ENCODE measurements at places on chromosomes 4 and X.

DNA sequence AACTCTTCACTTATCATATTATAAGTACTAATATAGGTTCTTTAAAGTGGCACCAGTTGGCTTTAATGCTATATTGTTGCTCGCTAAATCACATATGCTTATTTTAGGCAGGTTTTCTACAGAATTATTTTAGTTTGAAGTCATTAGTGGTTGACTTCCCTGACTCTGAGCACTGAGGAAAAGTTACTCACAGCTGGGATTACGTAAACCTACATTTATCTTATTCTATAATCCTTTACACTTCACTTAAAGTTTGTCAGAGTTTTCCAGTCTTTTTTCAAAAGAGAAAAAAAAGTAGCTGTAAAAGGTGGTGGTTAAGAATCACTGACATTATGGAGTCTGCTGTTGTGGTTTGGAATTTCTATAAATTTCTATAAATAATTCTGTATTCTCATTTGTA lies 5.8 kb downstream of the UGT2B4 start:
- no peak for DNase-seq

GRCh38 chrX:136656361-136656964 lies 8.5 kb downstream of the CD40LG start:
- DNase-seq = no peak

GRCh38 chrX:84155938-84156337 lies 32.1 kb downstream of the RPS6KA6 start:
- DNase-seq = no peak

- no peak for DNase-seq
These were observed 58.5 kb downstream of the APOO start for GRCh38 chrX:23849241-23849640.

DNA sequence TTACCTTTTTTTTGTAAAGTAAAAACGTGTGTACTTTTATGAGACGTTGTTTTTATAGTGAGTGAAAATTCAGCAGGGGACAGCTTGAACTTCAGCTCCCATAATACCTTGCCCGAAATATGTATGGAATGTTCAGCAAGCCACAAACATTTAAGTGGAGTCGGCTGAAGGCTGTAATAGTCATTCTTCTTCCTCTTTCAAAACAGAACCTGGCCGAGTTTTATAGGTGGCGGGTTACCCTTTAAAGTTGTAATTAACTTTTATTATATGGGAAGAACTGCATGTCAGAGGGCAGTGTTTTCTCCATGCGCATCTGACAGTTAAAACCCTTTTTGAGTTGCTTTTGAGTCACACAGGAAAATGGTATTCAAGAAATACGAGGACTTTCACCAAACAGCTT lies 50.7 kb downstream of the CLDN34 start:
- peak; percentile 22 for DNase-seq

- no peak for DNase-seq
These were observed 58.6 kb upstream of the TLL1 start for GRCh38 chr4:165814256-165815020.

GRCh38 chrX:131288738-131289511 lies at the start of gene IGSF1:
Gene IGSF1 (minus strand): TSS chrX:131289306. CDS start chrX:131286674, 2,632 bp downstream.
- no peak for DNase-seq

DNA sequence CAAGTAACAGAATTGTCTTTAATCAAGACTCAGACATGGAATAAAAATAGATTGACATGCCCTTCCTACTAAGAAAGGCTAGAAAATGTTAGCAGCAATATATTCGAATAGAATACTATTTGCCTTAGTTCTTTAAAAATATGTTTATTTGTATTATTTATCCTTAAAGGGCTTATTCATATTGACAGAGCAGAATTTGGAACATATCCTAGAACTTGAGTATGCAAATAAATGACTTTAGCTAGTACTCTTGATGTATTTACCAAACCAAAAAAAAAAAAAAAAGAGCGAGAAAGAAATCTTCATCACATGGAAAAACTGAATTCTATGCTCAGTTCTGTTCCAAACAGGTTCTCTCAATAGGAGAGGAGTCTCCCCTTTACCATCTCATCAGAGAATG lies 68.9 kb upstream of the PPARGC1A start:
- no peak for DNase-seq

DNA sequence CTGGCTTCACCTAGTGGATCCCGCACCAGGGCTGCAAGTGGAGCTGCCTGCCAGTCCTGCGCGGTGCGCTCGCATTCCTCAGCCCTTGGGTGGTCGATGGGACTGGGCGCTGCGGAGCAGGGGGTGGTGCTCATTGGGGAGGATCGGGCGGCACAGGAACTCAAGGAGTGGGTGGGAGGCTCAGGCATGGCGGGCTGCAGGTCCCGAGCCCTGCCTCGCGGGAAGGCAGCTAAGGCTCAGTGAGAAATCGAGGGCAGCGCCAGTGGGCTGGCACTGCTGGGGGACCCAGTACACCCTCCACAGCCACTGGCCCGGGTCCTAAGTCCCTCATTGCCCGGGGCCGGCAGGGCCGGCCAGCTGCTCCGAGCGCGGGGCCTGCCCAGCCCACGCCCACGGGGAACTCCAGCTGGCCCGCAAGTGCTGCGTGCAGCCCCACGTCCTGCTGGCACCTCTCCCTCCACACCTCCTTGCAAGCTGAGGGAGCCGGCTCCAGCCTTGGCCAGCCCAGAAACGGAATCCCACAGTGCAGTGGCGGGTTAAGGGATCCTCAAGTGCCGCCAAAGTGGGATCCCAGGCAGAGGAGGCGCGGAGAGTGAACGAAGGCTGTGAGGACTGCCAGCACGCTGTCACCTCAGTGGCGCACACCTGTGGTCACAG lies 27.6 kb upstream of the PGRMC1 start:
- DNase-seq = no peak

DNA sequence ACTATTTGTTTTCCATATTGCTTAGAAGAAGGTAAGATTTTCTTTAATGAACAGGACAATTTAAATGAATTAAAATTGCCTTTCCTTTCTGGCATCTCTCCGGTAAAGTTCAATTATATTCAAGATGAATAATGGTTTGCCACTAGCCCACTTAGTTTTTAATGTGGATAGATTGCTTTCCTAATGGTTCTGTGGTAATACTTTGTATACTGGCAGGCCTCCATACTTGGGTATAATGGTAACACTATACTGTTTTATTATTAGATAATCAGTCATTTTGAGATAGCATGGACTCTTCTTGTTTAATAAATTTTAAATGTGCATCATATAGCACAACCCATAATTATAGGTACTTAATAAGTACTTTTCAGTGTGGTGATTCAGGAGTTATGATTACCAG lies 89.5 kb downstream of the ELOVL6 start:
- DNase-seq = no peak

DNA sequence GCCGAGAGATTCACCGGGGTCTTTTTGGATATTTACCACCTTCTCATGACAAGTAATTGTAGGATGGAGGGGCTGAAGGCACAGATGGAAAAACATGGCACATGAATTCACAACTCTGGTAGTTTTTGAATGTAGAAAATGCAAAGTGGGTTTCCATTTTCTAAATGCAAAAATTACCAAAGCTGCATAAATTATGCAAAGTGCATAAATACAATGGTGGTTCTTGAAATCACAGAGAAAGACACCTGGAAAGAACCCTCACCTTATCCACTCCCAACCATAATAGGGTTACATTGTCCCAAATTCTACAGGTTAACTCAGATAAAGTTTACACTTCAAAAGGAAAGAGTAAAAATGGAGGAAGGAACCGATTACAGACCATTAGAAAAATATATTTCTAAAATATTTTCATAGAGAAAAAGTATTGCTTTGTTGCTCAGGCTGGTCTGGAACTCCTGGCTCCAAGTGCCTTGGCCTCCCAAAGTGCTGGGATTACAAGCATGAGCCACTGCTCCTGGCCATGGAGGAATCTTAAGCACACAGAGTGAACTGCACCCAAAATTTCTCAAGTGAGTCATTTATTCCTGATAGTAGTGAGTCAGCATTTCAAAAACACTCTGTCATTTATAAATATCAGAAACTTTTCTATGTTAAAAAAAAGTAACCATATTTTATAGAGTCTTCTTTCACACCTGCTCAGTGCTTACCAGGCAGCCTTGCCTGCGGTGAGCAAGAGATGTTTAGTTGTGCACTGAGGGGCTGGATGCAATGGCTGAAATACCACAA lies 101.4 kb downstream of the FIP1L1 start:
- DNase-seq = peak; percentile 60

GRCh38 chr4:111849746-111850284 lies 295.4 kb upstream of the FAM241A start:
- no peak for DNase-seq

- peak; percentile 51 for DNase-seq
These were observed 12.1 kb downstream of the PJA1 start for GRCh38 chrX:69153060-69153730.

DNA sequence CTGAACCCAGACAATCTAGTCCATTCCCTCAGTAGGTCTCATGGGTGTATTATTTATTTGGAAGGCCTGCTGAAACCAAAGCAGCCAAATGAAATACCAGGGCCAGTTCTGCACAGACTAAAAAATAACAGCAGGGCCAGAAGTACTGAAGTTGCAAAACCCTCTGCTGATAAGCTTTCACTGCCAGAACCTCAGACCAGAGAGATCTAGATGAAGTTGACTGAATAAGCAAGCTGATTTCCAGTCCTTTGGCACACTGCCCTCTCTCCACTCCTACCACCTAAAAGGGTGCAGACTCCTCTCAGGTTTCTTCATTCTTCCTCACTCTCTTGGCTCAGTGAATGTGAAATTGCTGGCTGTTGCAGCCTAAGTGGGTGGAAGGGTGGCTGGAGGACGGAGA lies 276.7 kb upstream of the KLF3 start:
- no peak for DNase-seq

GRCh38 chr4:168758351-168758876 lies 251.6 kb downstream of the CBR4 start:
- peak; percentile 88 for DNase-seq

- no peak for DNase-seq
These were observed 63.2 kb downstream of the SEPSECS start for GRCh38 chr4:25096981-25097443.

GRCh38 chr4:68277627-68278026 lies 32.1 kb upstream of the TMPRSS11B start:
- DNase-seq = no peak

Data from AG08395 (cell line).